Esophagus muscularis mucosa (tissue), 4 donors: ENCODE measurements at places on chromosomes 7 and 10. TPM values are rescaled to one million over a fixed set of nuclear protein-coding genes. Genes with fewer than 3 reads are reported as not detected.

- peaks cover 39% of the 10 kb centered on the region for H3K4me1 ChIP-seq
- no peaks in the 10 kb centered on the region for H3K27me3 ChIP-seq
- H3K36me3 ChIP-seq = no peaks in the 10 kb centered on the region
- DNase-seq = no peak
These were observed 21.9 kb downstream of the ARID5B start for GRCh38 chr10:61923210-61923949.

GRCh38 chr10:14102056-14102455 is 228.7 kb downstream of the FRMD4A start:
- no peaks in the 10 kb centered on the region for H3K27me3 ChIP-seq
- H3K4me1 ChIP-seq = no peaks in the 10 kb centered on the region
- no peak overlapping the region for H3K4me3 ChIP-seq
- no peak overlapping the region for H3K27ac ChIP-seq
- no peak for DNase-seq

Gene RBP3
- total RNA-seq = not detected

Gene CHST3
- 24.1 TPM for total RNA-seq

Gene SH2D4B
- total RNA-seq = not detected
